Cerebellar cortex (tissue), 1 donor: ENCODE measurements at places on chromosomes 3 and 15.

DNA sequence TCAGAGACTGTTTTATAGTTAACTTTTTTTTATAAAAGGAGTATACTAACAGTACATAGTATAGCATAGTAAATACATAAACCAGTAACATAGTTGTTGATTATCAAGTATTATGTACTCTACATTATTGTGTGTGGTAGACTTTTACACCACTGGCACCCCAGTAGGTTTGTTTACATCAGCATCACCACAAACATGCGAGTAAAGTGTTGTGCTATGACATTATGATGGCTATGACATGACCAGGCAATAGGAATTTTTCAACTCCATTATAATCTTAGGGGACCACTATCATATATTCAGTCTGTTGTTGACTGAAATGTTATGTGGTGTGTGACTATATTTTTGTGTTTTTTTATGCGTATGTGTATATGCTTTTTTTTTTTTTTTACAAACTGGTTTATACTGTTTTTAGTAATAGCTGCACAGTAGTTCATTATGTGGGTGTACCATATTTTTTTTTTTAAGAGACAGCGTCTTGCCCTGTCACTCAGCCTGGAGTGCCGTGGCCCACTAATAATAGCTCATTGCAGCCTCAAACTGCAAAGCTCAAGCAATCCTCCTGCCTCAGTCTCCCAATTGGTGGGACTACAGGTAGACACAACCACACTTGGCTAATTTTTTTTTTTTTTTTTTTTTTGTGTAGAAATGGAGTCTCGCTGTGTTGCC, 1.9 kb downstream of the CAPN7 start:
- no peak for DNase-seq

DNA sequence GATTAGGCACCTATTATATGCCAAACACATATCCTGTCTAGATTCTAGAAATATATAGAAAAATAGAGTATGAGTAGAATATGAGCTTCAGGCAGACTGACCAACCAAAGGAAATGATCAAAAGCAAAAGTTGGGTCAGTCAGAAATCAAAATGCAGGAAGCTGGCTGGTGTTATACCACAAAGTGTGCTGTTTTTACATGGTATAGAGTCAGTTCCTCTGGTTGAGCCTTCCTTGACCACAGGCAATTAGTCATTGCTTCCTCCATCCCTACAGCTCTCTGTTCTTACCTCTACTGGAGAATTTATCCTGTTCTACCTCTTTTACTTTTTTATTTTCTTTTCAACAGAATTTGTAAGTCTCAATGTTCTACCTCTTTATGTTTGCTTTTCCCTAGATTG, 149.8 kb downstream of the TMCO5A start:
- DNase-seq, result no peak

- DNase-seq, result no peak
Observed at GRCh38 chr3:111850537-111850936, 8.5 kb upstream of the PHLDB2 start.

DNA sequence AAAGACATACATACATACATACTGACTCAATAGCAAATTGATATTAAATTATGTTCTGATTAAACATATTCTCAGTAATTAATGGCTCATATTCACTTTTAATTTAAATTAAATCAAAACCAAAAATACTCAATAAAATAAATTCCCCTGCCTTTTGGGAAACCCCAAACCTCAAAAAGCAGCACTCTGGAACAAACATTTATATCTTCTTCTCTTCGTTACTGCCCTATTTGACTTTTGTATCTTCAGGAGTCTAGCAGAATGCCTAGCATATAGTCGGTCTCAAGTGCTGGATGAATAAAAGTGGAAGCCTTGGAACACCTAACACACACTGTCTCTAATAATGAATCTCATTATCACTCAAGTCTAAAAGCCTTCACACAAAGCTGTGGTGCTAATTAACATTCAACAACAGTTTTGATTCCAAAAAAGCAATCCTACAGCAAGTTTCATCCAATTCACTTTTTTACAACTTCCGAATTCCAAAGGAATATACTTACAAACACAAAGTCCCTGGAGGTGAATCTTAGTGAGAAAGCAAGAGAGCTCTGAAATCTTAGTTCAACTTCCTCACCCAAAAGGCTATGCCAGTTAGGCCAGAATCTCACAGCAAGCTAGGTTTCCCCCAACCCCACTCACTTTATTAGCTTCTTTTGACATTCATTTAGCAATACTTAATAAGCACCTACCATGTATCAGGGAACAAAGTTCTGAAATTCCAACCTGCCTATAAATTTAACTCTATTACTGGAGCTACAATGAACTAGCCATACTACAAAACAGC, 35.0 kb downstream of the GSK3B start:
- no peak for DNase-seq

DNA sequence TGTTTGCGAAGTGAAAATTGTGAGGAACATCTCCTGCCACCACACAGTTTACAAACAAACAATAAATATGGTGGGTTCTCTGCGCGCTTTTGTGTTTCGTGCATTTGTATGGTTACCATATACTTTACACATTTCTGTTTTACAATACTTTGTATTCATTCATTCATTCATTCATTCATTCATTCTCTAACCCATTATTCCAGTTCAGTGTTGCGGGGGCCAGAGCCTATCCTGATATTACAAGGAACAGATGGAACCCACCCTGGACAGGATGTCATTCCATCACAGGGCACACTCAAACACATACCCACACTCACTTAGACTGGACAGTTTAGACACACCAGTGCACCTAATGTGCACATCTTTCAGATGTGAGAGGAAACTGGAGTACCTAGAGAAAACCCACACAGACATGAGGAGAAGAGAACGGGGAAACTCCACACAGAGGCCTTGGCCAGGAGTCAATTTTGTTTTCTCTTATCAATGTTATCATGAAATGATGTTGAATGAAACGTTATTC, 160.5 kb downstream of the FNDC3B start:
- no peak for DNase-seq

DNA sequence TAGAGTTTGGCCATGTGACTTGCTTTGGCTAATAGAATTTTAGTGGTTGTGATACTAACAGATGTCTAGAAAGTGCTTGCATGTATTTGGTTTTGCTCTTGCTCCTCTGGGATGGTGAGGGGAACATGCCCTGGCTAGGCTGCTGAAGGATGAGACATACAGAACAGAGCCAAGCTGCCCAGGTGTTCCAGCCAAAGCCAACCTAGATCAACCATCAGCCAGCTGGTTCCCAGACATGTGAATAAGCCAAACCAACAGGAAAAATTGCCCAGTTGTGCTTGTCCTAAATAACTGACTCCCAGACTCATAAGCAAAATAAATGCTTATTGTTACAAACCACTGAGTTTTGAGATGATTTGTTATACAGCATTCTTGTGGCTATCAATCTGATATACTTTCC, 292.6 kb downstream of the SUCLG2 start:
- no peak for DNase-seq

- no peak for DNase-seq
Observed at GRCh38 chr3:16480861-16481545, 32.5 kb downstream of the RFTN1 start.

GRCh38 chr3:167874671-167875372, 139.3 kb downstream of the SERPINI1 start:
- no peak for DNase-seq

- DNase-seq, result peak; percentile 26
Observed at GRCh38 chr3:4985330-4986174, 6.3 kb downstream of the BHLHE40 start.

GRCh38 chr3:127457094-127457475, 133.4 kb downstream of the TPRA1 start:
- DNase-seq, result no peak

- DNase-seq, result no peak
Observed at GRCh38 chr3:59142556-59142955, 92.7 kb upstream of the CFAP20DC start.

DNA sequence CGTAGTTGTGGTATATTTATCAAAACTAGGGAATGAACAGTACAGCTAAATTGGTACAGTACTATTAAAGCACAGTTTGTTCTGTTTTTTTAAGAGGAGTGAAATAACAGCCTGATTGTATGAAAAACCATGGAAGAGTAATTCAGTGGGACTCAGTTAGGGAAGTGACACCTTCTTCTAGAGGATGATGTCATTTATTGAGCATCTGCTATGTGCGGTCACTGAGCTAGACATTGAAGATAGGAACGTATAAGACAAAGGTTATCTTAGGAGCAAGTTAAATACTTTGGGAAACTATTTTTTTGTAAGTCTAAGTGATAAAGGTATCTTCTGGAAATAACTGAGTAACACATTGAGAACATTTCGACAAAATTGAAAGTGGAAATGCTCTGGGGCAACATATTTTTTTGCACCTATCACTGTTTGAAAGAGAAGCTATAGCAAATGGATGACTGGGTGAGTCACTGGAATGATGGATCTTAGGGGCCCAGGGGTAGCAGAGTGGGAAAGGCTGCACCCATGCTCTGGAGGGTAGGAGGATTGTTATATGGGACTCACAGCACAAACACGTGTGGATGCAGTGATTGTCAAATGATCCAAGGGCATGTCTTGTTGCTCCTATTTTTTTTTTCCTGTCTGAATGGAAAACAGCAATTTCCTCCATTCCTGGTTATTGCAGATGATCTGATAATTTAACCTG, 43.0 kb downstream of the OXNAD1 start:
- no peak for DNase-seq

DNA sequence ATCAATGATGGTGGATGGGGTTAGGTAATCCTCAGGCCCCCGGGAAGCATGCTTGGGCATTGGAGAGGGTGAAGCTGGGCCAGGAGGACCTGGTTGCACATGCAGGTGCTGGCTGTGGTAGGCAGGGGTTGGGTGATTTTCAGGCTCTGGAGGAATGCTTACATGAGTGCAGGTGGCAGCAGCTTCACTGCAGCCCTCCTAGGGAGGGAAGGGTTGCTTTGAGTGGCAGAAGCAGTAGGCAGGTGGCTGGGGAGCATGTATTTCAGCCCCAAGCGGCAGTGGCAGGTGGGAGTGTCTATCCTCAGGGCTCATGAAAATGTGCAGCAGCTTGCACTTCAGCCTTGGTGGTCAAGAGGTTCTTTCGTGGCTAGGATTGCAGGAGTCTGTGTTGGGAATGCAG, 230.0 kb upstream of the CTNNB1 start:
- no peak for DNase-seq

DNA sequence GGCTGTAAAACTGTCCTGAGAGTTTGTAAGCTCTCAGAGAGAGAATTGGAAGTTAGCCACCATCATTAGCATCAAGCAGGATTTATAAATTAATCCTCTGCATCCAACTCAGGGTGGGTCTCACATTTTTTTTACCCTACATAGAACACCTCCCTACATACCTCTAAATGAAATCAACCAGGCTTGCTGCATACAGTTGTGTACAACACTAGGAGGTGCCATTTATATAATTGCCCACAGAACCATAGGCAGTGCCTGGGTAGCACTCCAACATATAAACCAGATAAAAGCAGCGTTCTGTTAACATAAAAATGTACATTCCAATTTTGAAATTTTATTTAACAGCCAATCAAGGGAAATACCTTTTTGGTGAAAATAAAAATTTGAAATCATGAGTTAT, 48.2 kb upstream of the SELENOK start:
- DNase-seq, result no peak

DNA sequence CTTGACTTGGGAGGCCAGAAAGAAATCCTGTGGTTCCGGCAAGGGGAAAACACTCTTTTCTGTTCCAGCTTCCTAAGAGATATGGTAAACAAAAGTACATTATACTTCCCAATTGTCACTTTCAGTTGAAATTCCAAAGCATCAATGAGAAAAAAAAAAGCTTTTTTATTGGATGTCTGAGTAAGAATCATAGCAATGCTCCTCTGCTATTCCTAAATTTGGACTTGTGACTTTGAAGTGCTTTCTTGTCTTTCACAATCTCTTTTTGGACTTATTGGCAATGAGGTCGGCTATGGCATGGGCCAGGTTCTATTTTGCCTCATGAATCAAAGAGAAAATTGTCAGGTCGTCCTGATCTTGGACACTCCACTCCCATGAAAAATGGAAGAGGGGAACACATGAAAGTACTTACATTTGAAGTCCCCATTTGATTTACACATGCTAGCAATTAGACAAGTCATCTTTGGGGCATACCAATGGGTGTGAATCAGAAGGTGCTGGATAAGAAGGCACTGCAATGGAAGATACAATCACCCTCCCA, 170.5 kb downstream of the GREM1 start:
- no peak for DNase-seq

DNA sequence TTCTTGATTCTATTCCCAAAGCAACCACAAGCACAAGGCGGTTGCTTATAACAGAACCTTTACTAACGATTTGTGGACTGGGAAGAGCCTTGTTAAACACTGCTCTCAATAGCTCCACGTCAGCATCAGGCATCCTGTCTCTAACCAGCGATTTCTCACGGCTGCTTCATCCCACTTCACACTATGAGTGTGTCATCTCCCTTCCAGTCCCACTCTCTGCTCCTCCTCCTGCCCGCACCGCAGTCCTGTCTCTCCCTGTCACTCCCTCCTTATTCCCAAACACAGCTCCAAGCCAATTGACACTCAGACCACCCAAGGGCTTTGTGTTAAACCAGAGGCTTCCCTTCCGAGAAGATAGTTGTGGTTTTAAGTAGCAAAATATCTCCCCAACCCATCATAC, 94.8 kb downstream of the ABHD5 start:
- DNase-seq, result no peak

DNA sequence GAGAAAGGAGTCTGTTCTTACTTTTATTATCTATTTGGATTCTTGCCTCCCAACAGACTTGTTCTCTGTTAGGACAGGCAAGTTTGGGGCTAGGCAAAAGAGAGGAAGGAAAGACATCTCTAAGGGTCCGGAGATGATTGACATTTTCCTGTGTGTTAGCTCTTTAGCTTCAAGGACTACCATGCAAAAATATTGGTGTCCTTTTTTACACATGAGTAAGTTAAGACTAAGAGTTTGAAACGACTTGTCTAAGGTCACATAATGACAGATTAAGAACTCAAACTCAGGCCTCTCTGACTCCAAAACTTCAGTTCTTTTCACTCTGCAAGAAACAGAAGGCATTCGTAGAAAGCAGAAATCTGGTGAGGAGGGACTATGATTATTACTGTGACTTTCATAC, 5.9 kb downstream of the LMCD1 start:
- DNase-seq, result no peak

GRCh38 chr3:30199855-30200254, 406.5 kb upstream of the TGFBR2 start:
- DNase-seq, result no peak

- DNase-seq, result no peak
Observed at GRCh38 chr3:175983379-175983778, 1124.2 kb downstream of the NAALADL2 start.
